GM23338 (cell line): ENCODE measurements at places on chromosomes 11 and 22. TPM values are rescaled to one million over a fixed set of nuclear protein-coding genes. Genes with fewer than 3 reads are reported as not detected.
A peak's percentile ranks its signal among the peaks of the same experiment; 100 is the strongest.

The SNX32 gene
- total RNA-seq, result 0.49 TPM in 1 of 2 replicates, not detected in the other

The HSPB2 gene
- total RNA-seq, result 1.0 and 3.5 TPM in 2 replicates

The MPZL2 gene
- total RNA-seq, result 2.8 and 4.2 TPM in 2 replicates

The TRIM66 gene
- 1.9 and 3.3 TPM in 2 replicates for total RNA-seq

The LINC01488 gene
- not detected in 2 replicates for total RNA-seq

GRCh38 chr11:8287703-8288102 is 24.0 kb upstream of the LMO1 start:
- H3K27ac ChIP-seq, result no peak overlapping the region
- no peaks in the 10 kb centered on the region for H3K36me3 ChIP-seq

- H3K4me1 ChIP-seq, result no peaks in the 10 kb centered on the region
- no peak overlapping the region for H3K4me3 ChIP-seq
- no peaks in the 10 kb centered on the region for H3K36me3 ChIP-seq
- H3K27ac ChIP-seq, result no peak overlapping the region
Measured at GRCh38 chr22:48061726-48062125, 1299.3 kb downstream of the TBC1D22A start.

DNA sequence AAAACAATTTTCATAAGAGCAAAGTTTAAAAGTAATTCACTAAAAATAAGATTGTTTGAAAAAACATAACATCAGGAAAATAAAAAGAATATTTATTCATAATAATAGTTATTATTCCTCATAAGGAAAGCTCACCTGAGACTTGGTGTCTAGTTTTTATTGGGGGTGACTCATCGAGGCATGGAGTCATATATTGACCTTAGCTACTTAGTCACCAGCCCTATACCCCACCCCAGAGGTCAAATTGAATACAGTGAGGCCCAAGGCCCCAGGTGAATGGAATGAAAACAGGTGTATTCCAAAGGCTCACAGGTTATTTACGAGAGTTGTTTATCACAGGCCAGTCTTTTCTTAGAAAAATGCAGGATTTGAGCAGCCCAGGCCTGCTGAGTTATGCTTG is 36.9 kb downstream of the CNTF start:
- no peak for DNase-seq
- H3K36me3 ChIP-seq, result no peaks in the 10 kb centered on the region
- no peaks in the 10 kb centered on the region for H3K4me1 ChIP-seq
- H3K4me3 ChIP-seq, result no peak overlapping the region
- H3K27me3 ChIP-seq, result no peaks in the 10 kb centered on the region

- H3K36me3 ChIP-seq, result no peaks in the 10 kb centered on the region
- H3K4me3 ChIP-seq, result no peak overlapping the region
- H3K27ac ChIP-seq, result no peak overlapping the region
Measured at GRCh38 chr11:109984634-109985289, 108.4 kb upstream of the ZC3H12C start.

GRCh38 chr11:130118636-130119387 is 40.8 kb upstream of the ST14 start:
- H3K27me3 ChIP-seq, result no peaks in the 10 kb centered on the region
- H3K4me3 ChIP-seq, result no peak overlapping the region
- no peak overlapping the region for H3K27ac ChIP-seq
- H3K4me1 ChIP-seq, result peaks cover 13% of the 10 kb centered on the region
- H3K36me3 ChIP-seq, result peaks cover 22% of the 10 kb centered on the region

DNA sequence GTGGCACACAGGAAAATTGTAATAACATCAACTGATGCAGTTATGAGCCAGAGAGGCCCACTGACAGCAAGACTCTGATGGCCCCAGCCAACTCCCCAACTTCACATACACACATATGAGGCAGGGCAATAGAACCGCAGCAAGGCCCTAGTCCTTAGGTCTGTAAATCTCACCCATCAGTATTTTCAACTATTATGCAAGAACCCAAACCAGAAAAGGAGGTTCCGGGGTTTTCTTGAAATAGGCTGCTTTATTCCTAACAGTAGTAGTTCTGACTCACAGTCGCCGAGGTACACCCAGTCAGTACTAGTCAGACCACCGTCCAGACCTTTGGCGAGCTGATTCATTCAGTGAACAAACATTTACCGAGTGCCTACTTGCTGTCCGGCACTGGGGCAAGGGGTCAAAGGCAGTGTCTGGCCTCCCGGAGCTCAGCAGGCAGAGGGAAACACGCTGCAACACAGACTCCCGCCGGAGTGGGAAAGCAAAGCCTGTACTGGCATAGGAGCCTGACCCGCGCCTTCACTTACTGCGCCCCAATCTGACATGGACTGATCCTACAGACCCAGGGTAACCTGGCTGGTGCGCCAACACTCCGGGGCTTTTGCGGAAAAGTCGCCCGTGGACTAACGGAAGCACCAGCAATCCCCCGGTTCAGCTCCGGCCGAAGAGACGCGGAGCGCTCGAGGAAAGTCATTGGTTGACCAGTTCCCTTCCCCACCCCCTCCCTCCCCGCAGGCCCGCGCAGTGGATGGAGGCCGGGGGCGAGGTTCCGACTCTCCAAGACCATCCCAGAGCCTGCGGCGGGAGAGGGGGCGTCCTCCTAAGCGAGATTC is 1.3 kb downstream of the PLEKHA7 start:
- peak; percentile 72 for DNase-seq
- peak overlapping the region; percentile 96 for H3K4me3 ChIP-seq
- H3K27me3 ChIP-seq, result peaks cover 47% of the 10 kb centered on the region
- no peak overlapping the region for H3K27ac ChIP-seq
- no peaks in the 10 kb centered on the region for H3K36me3 ChIP-seq

DNA sequence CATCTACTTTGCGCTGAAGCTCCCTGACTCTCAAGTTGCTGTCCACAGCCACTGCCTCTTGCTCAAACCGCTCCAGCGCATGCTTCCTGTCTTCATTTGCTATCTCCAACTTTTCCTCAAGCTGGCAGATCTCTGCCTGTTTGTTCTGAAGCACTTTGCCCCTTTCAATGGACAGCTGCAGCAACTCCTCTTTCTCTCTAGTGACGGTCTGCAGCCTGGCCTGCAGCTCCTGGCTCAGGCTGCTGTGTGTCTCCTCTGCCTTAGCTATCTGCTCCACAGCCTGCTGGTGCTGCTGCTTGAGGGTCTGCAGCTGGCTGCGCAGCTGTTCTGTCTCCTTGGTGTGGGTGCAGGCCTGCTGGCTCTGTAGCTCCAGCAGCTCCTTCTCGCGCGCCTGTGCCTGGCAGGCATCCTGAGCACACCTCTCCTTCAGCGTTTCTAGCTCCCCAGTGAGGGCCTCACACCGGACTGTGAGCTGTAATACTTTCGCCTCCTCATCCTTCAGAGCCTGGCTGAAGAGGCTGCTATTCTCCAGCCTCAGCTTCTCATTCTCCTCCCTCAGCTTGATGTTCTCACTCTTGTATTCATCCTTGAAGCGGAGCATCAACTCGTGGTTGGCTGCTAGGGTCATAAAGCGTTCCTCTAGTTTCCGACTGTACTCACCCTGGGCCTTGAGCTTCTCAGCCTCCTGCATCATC is 723 bp downstream of the CCDC89 start:
- DNase-seq, result no peak
- H3K36me3 ChIP-seq, result no peaks in the 10 kb centered on the region
- H3K4me1 ChIP-seq, result no peaks in the 10 kb centered on the region; the same call in 1 of the 2 replicates
- no peaks in the 10 kb centered on the region for H3K27me3 ChIP-seq

DNA sequence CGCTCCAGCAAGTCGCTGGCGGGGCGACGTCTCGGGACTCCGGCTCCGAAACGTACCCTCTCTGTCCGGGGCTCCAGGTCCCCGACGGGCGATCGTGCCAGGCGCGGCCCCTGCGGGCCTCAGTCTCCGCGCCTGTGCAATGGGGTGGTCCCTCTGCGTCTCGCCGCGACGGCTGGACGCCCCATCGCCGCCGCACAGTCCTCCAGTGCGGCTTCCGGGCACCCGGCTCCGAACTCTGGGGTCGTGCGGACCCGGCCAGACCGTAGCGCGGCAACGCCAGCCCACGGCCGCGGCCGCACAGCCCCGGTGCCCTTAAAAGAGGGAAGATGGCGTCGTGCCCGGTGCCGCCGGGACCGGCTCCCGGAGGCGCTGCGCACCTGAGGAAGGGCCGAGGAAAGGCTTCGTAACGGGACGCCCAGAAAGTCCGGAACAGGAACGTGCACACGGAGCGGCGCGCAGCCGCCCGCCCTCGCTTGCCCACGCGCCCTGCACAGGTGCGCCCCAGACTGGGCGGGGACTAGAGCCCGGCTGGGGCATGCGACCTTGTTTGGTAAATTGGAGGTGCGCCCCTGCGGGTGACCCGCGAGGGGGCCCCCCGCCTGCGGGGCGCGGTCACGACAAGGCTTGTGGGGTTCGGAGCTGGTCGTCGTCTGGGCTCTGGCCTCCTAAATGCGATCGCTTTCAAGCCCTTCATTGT is 525 bp downstream of the BIK start:
- H3K27ac ChIP-seq, result no peak overlapping the region
- peak overlapping the region; percentile 85 for H3K4me3 ChIP-seq
- H3K4me1 ChIP-seq, result peaks cover 3% of the 10 kb centered on the region; the same call in 1 of the 2 replicates
- DNase-seq, result peak; percentile 64

- H3K36me3 ChIP-seq, result no peaks in the 10 kb centered on the region
- DNase-seq, result peak; percentile 77
- no peaks in the 10 kb centered on the region for H3K27me3 ChIP-seq
- H3K4me3 ChIP-seq, result no peak overlapping the region
- H3K4me1 ChIP-seq, result no peaks in the 10 kb centered on the region
- H3K27ac ChIP-seq, result no peak overlapping the region
Measured at GRCh38 chr11:33507967-33508366, 192.7 kb downstream of the C11orf91 start.

DNA sequence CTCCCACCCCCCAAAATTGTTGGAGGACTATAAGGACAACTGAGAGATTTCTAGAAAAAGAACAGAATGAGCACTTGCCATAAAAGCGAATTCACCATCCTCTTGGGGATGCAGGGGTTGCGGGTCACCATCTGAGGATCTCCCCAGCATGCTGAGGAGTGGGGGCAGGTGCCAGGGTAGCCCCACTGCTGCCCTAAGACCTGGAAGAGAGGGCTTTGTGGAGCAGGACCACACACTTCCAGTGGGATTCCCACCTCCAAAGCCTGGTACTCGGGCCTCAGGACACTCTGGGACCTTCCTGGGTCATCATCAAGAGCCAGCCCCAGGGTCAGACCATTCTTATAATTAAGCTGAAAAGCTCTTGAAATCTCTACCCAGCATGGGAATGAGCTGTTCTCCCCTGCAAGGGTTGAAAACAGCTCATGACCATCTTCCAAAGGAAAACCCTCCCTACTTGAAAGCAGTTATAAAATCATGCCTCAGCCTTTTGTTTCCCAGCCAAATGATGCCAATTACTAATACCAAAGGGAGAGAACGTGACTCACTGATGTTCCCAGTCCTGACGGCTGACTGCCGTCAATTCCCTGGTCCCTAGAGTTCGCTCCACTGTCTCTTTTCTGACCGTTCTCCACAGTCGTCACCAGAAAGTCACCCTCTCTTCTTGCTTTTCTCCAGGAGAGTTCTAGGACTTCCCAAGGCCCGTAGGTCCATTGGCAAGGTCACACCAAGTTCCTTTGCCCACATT is 76.8 kb upstream of the CREB3L1 start:
- DNase-seq, result no peak
- no peaks in the 10 kb centered on the region for H3K36me3 ChIP-seq
- H3K27me3 ChIP-seq, result no peaks in the 10 kb centered on the region
- H3K4me1 ChIP-seq, result peaks cover 11% of the 10 kb centered on the region
- H3K4me3 ChIP-seq, result no peak overlapping the region

DNA sequence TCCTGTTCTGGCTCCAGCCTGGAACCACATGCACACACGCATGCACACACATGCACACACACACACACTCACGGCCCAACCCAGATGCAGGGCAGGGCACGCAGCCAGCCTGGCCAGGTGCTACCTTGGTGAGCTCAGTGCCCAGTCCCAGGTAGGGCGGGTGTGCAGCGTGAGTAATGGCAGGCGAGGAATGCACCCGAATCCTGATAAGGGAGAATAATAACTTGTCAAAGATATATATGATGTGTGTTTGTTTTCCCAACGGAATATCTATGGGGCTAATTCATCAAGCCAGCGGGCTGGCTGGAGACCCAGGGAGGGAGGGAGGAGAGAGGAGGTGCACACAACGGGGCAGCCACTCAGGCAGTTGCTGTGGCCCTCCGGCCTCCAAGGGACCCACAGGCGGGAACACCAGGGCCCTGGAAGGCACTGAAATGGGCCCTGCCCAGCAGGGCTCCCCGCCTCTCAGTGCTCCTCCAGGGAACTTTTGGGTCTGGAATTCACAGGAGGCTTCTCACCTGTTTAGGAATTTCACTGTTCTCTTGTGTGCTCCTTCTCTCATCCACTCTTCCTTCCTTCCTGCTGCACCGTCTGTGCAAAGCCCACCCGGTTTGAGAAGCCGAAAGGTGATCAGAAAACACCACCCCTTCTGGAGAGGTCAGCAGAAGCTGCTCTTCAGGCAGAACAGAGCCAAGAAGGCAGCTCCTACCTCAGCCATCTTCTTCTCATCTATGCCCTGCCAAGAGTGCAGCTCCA is 79.0 kb downstream of the BUD13 start:
- H3K4me1 ChIP-seq, result peaks cover 18% of the 10 kb centered on the region
- no peaks in the 10 kb centered on the region for H3K36me3 ChIP-seq
- DNase-seq, result no peak
- no peak overlapping the region for H3K4me3 ChIP-seq

DNA sequence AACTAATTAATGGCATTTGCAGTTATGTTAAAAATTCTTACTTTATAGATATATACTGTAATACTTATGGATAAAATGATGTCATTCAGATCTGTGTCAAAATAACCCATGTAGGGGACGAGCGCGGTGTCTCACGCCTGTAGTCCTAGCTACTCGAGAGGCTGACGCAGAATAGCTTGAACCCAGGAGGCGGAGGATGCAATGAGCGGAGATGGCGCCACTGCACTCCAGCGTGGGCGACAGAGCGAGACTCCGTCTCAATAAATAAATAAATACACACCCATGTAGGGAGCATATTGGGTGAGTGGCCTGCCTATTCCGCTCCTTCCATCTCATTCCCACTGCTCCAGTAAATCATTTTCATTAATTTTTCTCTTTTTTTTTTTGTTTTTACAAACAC is 7.1 kb downstream of the SNU13 start:
- no peaks in the 10 kb centered on the region for H3K27me3 ChIP-seq
- no peak for DNase-seq
- H3K4me3 ChIP-seq, result peak overlapping the region; percentile 70
- peaks cover 20% of the 10 kb centered on the region for H3K36me3 ChIP-seq
- H3K27ac ChIP-seq, result no peak overlapping the region
- peaks cover 3% of the 10 kb centered on the region; the same call in 1 of the 2 replicates for H3K4me1 ChIP-seq

DNA sequence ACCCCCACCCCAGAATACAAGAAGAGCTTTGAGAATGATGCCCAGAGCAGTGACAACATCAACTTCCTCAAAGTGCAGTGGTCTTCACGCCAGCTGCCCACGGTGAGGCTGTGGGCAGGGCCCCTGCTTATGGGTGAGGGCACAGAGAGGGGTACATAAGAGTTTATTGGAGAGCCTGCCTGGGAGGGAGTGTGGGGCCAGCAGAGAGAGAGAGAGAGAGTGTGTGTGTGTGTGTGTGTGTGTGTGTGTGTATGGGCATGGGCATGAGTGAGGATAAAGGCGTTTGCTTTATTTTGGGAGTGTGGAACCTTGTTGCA is 9.5 kb downstream of the PHOX2A start:
- no peak overlapping the region for H3K27ac ChIP-seq
- peaks cover 12% of the 10 kb centered on the region for H3K27me3 ChIP-seq
- no peak for DNase-seq
- peaks cover 13% of the 10 kb centered on the region for H3K4me1 ChIP-seq
- no peaks in the 10 kb centered on the region; the same call in 1 of the 2 replicates for H3K36me3 ChIP-seq
- H3K4me3 ChIP-seq, result no peak overlapping the region
